ENCODE measurements at places on chromosomes 12 and 14. TPM values are rescaled to one million over a fixed set of nuclear protein-coding genes. Genes with fewer than 3 reads are reported as not detected.

The TXNRD1 gene
- 1,278 TPM for total RNA-seq

The CIROP gene
- total RNA-seq, result not detected

The IL26 gene
- total RNA-seq, result not detected

The TC2N gene
- total RNA-seq, result 0.57 TPM

The MAP1LC3B2 gene
- total RNA-seq, result 1.2 TPM

The CLEC4D gene
- total RNA-seq, result not detected

The ERP27 gene
- not detected for total RNA-seq

The KRT71 gene
- not detected for total RNA-seq

The TSPAN8 gene
- total RNA-seq, result not detected

The ANO4 gene
- total RNA-seq, result not detected

The GZMB gene
- not detected for total RNA-seq

The DBX2 gene
- not detected for total RNA-seq

The TMPRSS12 gene
- not detected for total RNA-seq

The PPP1R1A gene
- 0.08 TPM for total RNA-seq

The NEDD8 gene
- total RNA-seq, result 451 TPM

The FAIM2 gene
- total RNA-seq, result 0.04 TPM

The DHRS2 gene
- 8.3 TPM for total RNA-seq

The ZC3H14 gene
- 67.0 TPM for total RNA-seq

The SVOP gene
- not detected for total RNA-seq

The CPNE6 gene
- not detected for total RNA-seq

The TMEM229B gene
- 0.24 TPM for total RNA-seq

The MYF6 gene
- not detected for total RNA-seq

The KRT77 gene
- not detected for total RNA-seq

The RNASE4 gene
- total RNA-seq, result 9.3 TPM

The FGD4 gene
- total RNA-seq, result 1.5 TPM

The SETD3 gene
- total RNA-seq, result 51.7 TPM

The STYK1 gene
- total RNA-seq, result 0.28 TPM

The MIP gene
- not detected for total RNA-seq

The DGKA gene
- 17.2 TPM for total RNA-seq

The HOXC11 gene
- 0.36 TPM for total RNA-seq

The OTX2 gene
- total RNA-seq, result not detected

The TEX22 gene
- 0.20 TPM for total RNA-seq

The LRRIQ1 gene
- total RNA-seq, result 1.3 TPM

The AQP6 gene
- not detected for total RNA-seq

The LPAR5 gene
- total RNA-seq, result 0.65 TPM
